ENCODE measurements at places on chromosomes 11 and 22.
A peak's percentile ranks its signal among the peaks of the same experiment; 100 is the strongest.

DNA sequence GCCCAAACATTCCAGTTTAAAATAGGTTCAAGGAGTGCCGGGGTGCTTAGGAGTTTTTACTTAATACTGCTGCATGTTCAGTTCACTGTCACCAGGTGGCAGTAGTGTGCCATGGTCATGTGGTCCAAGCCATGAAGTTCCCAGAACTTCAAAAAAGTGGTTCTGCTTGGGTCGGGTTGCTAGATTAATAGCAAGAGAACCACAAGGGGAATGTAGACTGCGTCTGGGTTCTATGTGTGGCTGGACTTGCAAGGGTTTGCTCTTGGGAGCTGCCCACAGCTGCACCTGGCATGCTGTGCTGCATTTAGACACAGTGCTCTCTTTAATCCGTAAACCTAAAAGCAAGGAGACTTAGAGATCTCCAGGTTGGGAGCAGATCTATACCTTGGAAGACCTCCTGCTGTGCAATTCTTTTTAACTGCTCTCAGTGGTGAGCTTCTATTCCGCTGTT lies 6.5 kb upstream of the SPON1 start:
- H3K27ac ChIP-seq: no peak overlapping the region
- H3K4me1 ChIP-seq: no peaks in the 10 kb centered on the region
- H3K36me3 ChIP-seq: no peaks in the 10 kb centered on the region
- no peak overlapping the region for H3K4me3 ChIP-seq
- DNase-seq: peak; percentile 49

- DNase-seq: no peak
- no peaks in the 10 kb centered on the region for H3K27me3 ChIP-seq
- no peak overlapping the region for H3K27ac ChIP-seq
- no peak overlapping the region for H3K4me3 ChIP-seq
Observed at GRCh38 chr11:105049481-105049880, 4.3 kb upstream of the CARD16 start.

DNA sequence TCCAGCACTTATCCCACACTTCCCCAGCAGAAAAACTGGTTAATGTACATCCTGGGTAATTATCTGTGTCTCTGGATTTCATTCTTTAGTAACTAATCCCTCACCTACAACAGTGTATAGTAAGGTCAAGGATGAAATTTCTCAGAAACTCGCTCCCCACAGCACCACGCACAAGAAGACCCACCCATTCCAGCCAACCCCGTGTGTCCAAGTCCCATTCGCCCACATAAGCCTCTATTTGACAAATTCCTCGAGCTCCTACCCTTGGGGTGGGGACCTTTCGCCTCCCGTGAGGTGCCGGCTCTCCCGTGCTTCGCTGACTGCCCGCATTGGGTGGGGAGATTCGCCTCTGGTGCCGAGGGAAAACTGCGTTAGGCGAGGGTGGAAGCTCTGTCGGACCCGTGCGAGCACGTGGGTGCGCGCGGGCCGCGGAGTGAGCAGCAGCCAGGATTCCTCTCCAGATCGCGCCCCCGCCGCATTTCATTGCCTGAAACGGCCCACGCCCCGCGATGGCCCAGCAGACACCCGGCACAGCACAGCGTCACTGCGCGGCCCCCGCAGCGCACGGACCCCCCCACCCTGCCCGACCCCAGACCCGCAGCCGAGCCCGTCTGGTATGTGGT lies 866 bp downstream of the EXPH5 start:
- H3K4me1 ChIP-seq: peaks cover 16% of the 10 kb centered on the region
- H3K36me3 ChIP-seq: no peaks in the 10 kb centered on the region
- peaks cover 28% of the 10 kb centered on the region for H3K27me3 ChIP-seq
- DNase-seq: peak; percentile 45
- peak overlapping the region; percentile 96 for H3K4me3 ChIP-seq

DNA sequence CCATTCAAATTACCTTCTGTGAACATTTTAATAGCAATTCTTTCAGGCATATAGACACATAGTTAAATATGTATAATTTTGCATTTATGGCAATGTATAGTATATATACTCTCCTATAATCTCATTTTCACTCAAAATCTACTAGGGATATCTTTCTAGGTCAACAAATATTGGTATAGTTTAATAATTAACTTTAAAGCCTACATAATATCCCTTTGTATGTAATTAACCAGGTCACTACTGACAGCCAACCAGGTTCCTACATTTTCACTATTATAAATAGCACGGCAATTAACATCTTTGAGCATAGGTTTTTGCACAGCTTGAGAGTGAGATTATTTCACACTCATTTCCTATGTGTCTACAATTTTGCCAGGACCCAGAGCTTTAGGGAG lies 15.8 kb downstream of the OR2AG2 start:
- H3K4me1 ChIP-seq: peaks cover 3% of the 10 kb centered on the region
- no peak overlapping the region for H3K27ac ChIP-seq
- H3K4me3 ChIP-seq: no peak overlapping the region
- no peaks in the 10 kb centered on the region for H3K36me3 ChIP-seq

DNA sequence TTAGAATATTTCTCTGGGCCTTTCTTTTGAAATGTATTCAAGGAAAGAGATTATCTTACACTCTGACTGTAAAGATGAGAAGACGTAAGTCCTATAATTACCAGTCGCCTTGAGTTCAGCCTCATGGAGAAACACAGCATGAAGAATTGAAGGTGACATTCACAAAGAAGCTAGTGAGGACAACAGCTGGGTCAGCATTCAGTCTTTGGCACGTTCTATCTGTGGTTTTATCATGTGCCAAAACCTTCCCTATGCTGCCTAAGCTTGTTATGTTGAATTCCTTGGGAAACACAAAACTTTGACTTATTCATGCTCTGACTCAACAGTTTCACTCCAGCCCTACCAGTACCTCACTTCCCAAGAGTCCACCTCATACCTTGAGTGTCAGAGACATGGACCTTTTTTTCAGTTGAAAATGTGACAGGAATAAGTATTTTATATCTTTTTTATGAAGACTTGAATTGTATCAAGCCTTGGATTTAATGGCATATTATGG lies 198.8 kb upstream of the KIRREL3 start:
- no peaks in the 10 kb centered on the region for H3K36me3 ChIP-seq
- H3K4me3 ChIP-seq: no peak overlapping the region
- H3K4me1 ChIP-seq: no peaks in the 10 kb centered on the region
- no peak overlapping the region for H3K27ac ChIP-seq
- H3K27me3 ChIP-seq: peaks cover 2% of the 10 kb centered on the region

- H3K27ac ChIP-seq: peak overlapping the region; percentile 67
- no peaks in the 10 kb centered on the region for H3K36me3 ChIP-seq
- DNase-seq: peak; percentile 38
- no peak overlapping the region for H3K4me3 ChIP-seq
Observed at GRCh38 chr11:67312187-67313021, 9.1 kb downstream of the SSH3 start.

- H3K27ac ChIP-seq: no peak overlapping the region
- H3K27me3 ChIP-seq: peaks cover 3% of the 10 kb centered on the region
- H3K4me1 ChIP-seq: no peaks in the 10 kb centered on the region
- no peak for DNase-seq
- H3K4me3 ChIP-seq: no peak overlapping the region
Observed at GRCh38 chr22:38346506-38346905, 29.3 kb upstream of the CSNK1E start.

GRCh38 chr22:30435674-30436126 lies 10.1 kb downstream of the MTFP1 start:
- peaks cover 34% of the 10 kb centered on the region for H3K4me1 ChIP-seq
- H3K4me3 ChIP-seq: peak overlapping the region; percentile 87
- H3K36me3 ChIP-seq: peaks cover 14% of the 10 kb centered on the region
- DNase-seq: peak; percentile 75

GRCh38 chr22:46941968-46942798 lies 179.7 kb downstream of the TBC1D22A start:
- no peaks in the 10 kb centered on the region for H3K27me3 ChIP-seq
- H3K4me1 ChIP-seq: no peaks in the 10 kb centered on the region
- peaks cover 10% of the 10 kb centered on the region for H3K36me3 ChIP-seq
- H3K4me3 ChIP-seq: no peak overlapping the region

DNA sequence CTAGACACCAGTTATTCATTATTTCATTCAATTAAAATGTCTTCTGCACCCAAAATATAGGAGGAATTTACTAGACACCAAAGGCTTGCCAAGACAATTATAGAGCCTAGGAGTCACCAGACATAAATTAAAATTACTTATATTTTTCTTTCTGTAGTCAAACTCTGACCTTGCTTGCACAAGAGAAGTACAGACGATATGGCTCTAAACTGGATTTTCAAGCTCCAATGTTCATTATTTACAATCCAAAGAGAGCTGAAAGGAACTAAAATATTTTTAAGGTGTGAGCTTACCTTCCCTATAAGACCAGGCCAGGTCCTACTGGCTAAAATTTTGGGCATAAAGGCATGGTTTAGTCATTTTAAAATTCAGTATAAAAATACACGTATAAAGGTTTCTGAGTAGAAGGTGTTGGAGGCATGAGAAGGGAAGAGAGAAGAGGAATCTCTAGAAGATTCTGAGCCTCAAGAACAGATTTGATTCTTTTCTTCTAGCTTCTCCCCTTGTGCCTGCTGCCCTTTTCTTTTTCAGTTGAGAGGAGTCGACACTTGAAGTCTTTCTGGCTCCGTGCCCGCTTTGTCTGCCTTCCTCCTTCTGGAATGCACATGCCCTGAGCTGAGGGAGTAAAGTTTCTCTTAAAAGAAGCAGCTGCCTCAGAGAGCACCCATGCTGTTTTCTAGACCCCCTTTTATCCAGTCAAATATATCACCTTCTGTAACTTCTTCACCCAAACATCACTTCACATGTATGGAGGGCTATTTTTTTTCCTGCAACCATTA lies 13.5 kb downstream of the C11orf97 start:
- H3K27me3 ChIP-seq: peaks cover 2% of the 10 kb centered on the region
- H3K27ac ChIP-seq: no peak overlapping the region
- DNase-seq: no peak
- no peaks in the 10 kb centered on the region for H3K36me3 ChIP-seq
- H3K4me1 ChIP-seq: no peaks in the 10 kb centered on the region
- H3K4me3 ChIP-seq: no peak overlapping the region

All from activated naive CD8-positive, alpha-beta T cell treated with anti-CD3 and anti-CD28 coated beads, Interleukin-2, amount 50 U/mL, for 24 hours (primary cell).